NCI-H446 (cell line): ENCODE measurements at places on chromosomes 5 and 9.

GRCh38 chr5:152271420-152271819 lies 133.7 kb downstream of the NMUR2 start:
- DNase-seq: no peak

- DNase-seq: no peak
Measured at GRCh38 chr5:112276991-112277390, 142.1 kb downstream of the EPB41L4A start.

GRCh38 chr5:130099008-130099407 lies 194.7 kb downstream of the CHSY3 start:
- no peak for DNase-seq

DNA sequence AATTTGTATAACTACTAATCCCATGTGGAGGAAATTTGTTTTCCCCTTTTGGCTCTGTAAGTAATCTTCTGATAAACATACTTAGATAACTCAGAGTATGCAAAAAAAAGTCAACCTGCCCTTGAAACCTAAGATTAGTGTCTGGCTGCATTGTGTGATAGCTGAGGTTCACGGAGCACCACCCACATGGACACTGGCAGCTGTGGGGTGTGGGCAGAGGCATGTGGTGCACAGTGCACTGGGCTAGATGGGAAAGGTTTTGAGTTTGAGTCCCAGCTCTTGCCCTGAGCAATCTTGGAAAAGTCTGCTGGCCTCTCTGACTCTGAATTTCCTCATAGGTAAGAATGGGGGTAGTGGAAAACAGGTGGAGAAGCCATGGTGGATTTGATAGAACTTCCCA lies 75.1 kb downstream of the PLCXD3 start:
- DNase-seq: no peak

DNA sequence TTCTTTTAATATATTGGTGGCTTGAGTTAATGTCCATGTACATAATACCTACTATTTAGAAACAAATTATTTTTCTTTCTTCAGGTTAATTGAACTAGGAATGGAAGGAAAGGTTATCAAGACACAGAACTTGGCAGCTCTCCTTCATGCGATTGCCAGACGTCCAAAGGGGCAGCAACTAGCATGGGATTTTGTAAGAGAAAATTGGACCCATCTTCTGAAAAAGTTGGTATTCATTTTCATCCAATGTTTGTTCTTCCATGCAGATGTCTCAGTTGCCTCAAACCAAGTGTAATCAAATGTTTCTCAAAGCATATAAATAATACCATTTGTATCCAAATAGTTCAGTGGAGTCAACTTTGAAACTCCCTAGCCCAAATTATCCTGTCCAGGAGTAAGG lies 22.6 kb upstream of the LNPEP start:
- peak; percentile 37 for DNase-seq

DNA sequence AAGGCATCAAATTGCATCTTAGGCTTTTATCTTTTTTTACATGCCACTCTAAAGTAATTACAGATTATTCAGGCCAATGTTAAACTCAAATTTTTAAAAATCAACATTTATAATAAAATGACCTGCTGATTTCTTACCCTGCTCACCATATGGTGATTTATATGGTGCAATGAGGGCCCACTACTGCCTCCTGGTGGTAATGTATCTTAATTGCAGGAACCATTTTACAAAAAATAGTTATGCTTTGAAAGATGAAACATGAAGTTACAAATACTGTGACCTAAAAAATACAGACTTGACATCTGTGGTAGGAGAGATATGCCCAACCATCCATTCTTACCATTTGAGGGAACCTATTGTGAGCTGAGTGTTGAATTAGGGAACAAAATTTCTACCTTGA lies 292.6 kb upstream of the TAS2R1 start:
- DNase-seq: no peak

DNA sequence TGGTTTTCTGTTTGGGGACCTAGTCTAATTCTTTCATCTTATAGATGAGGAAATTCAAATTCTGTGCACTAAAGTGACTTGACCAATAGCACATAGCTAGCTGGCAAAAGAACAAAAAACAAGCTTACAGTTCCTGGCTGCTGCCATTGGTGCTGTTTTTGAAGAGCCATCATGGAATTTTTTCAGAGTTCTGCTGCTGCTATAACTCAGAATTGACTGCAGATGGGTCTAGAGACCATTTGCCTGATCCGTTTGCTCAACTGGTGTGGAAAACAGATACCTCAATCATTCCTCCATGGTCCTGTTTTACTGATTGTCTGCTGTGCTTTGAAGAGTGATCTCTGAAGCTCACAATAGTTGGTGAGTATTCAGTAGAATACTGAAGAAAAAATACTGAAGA lies 15.2 kb downstream of the FBXL7 start:
- DNase-seq: no peak

DNA sequence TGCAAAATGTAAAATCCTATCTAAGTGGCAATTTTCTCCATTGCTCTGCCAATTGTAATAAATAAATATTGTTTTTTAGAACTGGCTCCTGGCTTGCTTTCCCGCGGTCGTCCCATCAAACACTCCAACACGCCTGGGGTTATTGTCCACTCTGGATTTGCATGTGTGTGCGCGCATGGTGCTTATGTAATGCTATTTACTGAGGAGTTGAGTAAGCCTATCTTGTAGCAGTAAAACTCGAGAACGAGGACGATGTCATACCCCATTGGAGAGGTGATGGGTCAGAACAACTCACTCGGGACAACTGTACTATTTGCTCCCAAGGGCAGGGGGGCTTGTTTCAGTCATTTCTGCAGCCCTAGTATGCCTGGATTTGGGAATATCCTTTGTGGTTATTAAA lies 220.9 kb downstream of the PAX5 start:
- DNase-seq: no peak

GRCh38 chr5:98173334-98173733 lies 600.1 kb upstream of the RGMB start:
- no peak for DNase-seq

GRCh38 chr5:177350776-177351391 lies 584 bp downstream of the LMAN2 start:
- DNase-seq: no peak

GRCh38 chr9:109797006-109797405 lies 17.0 kb downstream of the PALM2AKAP2 start:
- DNase-seq: no peak

DNA sequence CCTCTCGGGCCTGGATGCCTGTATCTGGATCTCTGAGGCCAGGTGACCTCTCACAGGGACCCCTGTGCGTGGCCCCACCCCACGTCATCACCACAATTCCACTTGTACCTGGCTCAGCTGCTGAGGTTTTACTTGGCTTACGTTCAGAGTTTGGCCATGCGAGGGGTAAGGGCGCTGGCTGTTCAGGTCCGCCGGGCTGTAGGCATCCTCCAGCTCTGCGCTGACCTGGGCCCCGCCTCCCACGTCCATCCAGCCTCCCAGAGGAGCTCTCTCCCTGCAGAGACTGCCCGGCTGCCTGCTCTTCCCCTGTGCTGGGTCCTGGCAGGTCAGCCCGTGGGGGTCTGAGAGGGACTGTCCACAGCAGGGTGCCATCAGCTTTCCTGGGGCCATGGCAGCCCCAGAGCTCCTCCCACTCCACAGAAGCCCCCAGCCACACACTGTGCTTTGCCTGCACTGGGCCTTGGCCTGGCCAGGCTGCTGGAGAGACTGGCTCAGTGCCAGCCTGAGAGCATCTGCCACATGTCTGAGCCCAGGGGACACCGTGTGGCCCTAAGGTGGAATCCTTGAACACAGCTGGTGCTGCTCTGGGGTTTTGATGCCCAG lies 43.6 kb downstream of the SLC6A3 start:
- DNase-seq: peak; percentile 11

GRCh38 chr9:25716220-25716872 lies 38.1 kb upstream of the TUSC1 start:
- no peak for DNase-seq

DNA sequence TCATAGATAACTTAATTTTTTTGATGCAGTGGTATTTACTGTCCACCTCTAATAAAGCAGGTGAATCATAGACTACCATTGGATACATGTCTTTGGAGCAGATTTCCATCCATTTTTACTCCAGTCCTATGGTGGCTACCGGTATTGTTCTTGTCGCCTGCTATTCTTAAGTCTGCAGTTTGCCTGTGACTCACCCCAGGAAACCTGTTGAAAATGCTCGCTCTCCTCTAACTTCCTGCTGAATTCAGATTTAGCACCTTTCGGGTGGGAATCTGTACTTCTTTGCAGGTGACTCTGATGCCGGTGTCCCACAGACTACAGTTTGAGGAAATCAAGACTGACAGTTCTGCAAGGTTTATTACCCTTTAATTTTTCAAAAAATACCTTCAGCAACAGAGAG lies 58.8 kb upstream of the DHFR start:
- no peak for DNase-seq

DNA sequence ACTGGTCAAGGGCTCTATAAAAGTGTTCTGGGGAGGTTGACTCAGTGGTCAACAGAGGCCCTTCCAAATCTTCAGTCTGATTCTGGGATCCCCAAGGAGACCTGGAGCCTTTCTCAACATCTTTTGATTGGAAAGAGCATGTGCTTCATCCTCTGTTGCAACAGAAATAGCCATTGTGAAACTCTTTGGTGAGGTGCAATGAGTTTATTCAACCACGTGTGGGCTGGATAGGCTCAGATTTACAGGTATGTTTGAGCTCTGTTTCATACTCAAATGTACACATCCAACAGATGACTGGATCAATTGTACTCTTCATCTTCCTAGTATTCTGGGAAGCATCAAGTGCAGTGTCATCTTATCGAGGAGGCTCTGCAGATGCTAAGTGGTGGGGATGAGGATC lies 60.5 kb downstream of the CTSL start:
- no peak for DNase-seq

GRCh38 chr5:160442824-160443431 lies 21.3 kb downstream of the PTTG1 start:
- no peak for DNase-seq

DNA sequence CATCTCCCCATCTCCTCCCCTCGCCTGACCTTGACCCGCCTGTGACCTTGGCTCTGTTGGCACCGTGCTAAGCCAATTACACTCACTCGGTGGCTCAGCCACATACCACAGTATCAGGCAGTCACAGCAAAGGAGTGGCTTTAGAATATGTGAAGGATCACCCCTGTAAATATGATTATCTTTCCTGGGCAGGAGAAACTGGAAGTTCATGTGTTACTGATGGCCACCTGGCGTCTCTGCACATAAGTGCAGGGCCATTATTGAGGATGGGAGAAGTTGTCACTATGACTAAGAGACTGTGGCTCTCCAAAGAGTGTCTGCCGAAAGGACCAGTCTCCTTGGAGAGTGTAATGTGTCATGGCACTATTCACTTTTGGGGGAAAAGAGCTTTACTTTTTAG lies 116.9 kb upstream of the S1PR3 start:
- DNase-seq: no peak

GRCh38 chr5:87298692-87299362 lies 31.1 kb downstream of the RASA1 start:
- no peak for DNase-seq

- DNase-seq: no peak
Measured at GRCh38 chr9:134571326-134571931, 70.2 kb upstream of the COL5A1 start.

- DNase-seq: no peak
Measured at GRCh38 chr9:72978744-72979143, 25.9 kb upstream of the ALDH1A1 start.

DNA sequence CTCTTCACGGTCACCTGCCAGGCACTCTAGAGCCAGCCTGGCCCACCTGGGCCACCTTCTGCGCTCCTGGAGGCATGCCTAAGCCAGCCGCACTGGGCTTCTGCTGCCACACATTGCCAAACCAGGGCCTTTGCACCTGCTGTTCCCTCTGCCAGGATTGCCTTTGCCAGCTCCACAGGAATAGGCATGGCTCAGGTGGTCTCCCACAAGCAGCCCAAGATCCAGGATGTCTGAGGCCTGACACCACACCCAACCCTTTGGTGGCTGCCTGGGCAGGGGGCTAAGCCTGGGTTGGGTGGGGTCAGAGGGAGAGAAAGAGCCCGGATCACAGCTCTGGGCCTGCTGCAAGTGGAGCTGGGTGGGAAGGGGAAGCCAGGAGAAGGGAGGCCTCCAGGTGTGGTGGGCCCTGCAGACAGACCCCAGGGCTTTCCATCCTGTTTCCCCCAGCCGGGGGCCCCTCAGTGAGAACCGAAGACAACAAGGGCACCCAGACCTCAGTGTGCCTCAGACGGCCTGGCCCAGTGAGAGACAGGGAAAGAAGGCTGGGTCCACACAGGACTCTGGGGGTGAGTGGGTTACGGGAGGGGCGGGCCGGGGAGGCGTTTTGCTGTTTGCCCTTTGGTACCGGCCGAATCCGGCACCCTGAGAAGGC lies 672 bp upstream of the SUSD3 start:
- no peak for DNase-seq

DNA sequence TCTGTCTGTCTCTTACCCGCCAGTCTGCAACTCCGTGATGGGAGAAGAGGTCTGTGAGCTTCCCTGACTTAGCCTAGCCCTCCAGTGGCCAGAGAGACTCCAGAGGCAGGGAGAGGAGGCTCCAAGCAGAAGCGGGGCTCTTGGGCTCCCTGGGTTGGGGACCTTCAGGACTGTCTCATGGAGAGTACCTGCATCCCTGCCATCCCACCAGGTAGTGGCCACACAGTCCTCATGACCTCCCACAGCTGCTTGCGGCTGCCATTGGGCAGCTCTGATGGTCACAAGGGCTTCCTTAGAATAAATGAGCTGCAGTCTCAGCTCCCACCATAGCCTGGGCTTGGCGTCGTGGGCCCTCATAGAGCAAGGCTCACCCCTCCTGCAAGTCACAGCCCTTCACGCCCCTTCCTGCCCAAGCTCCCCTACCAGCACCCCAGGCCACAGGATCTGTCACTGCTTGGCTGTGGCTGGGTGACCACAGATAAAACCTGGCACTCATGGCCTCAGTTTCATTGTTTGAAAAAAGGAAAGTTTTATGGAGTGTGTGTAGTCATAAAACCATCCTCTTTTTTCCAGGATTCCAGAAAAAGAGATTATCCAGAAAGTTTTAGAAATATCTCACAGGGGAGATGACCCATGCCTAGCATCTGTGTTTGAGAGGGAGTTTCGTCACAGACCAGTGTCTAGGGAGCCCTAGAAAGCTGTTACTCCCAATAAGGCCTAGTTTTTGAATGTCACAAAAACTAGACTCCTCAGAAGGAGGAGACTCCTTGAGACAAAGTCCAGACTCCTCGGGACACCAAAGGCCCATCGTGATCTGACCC lies 48.4 kb downstream of the PPARGC1B start:
- DNase-seq: no peak

- DNase-seq: no peak
Measured at GRCh38 chr5:139904816-139905661, 109.4 kb downstream of the PSD2 start.
